ENCODE measurements at places on chromosomes 4 and X.

GRCh38 chr4:92524131-92524530 lies 220.4 kb downstream of the GRID2 start:
- no peak for DNase-seq

DNA sequence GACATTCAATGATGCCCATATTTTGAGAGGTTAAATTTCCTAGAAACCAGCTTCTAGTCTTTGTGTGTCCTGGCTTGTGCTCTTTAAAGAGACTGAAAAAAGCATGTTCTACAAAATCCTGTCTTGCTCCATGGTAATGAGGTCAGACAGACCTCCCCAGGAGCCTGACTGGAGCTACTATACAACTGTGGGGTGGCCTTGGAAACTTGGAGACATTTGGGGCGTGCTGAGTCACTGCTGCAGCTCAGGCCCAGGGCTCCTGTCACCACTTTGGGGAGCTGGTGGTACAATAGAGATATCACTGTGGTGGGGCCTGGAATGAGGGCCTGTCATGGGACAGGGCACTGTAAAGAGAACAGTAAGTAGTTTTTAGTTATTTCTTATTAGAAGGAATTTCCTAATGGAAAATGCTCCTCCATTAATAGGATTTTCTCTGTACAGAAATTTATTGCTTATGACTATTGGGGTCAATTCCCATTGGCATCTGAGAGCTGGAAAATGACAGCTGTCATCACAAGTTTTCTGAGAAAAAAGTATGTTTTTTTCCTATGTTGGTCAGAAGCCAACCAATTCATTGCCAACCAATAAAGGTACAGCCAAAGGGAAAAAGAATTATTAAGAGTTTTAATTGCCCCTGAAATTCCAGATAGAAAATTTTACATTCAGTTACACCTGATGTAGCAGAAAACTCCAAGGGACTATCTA lies 207.4 kb upstream of the JADE1 start:
- no peak for DNase-seq

GRCh38 chrX:68686097-68686977 lies 38.9 kb downstream of the STARD8 start:
- peak; percentile 5 for DNase-seq

- DNase-seq, result no peak
Measured at GRCh38 chr4:114780205-114780604, 181.6 kb downstream of the UGT8 start.

DNA sequence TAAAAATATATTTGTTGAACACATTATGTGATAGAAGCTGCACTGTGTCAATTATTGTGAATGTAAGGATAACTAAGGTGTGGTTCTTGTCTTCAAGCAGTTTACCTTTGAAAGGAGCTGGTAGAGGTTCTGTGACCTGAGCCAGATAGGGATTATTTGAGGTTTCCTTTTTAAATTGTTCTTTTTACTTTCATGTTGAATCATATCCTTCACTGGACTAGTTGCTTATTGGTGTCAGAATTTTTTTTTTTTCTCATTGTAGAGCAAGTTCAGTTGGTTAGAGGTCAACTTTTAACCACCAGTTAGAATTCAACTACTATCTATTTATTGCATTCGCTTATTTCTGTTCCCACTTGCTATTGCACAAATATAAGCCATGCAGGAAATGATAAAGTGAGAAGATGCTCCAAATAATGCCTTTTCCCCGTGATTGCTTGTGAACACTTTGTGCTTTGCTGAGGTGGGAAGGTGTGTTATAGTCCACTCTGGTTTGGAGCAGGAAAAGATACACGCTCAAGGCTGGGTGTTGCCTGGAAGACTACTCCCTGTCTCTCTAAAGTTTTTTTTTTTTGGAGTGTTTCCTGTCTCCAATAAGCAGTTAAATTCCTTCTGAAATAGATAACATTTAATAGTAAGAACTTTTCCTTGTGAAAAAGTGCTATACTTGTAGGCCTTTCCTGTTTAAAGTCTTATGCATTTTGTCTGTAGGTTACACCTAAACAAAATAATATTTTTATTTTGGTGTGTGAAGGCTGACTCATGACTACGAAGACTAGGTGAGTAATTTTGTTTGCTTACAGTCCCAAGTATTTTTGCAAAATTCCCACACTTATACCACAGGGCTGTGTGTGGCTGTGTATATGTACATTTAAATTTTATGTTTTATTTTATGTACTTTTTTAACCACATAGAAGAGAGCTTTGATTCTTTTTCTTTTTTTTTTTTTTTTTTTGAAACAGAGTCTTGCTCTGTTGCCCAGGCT lies 83.8 kb upstream of the LCORL start:
- no peak for DNase-seq

DNA sequence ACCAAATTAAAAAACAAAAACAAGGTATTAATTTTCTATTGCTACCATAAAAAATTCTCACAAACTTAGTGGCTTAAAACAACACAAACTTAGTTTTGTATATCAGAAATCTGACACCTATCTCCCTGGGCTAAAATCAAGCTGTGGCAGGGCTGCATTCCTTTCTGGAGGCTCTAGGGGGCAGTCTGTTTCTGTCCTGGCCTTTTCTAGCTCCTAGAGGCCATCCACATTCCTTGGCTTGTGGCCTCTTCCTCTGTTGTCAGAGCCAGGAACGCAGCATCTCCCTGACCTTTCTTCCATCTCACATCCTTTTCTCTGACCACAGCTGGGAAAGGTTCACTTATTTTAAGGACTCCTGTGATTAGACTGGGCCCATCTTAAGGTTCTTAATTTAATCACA lies 38.9 kb upstream of the TLR2 start:
- DNase-seq, result no peak

GRCh38 chr4:152176627-152177214 lies 359.2 kb downstream of the FBXW7 start:
- no peak for DNase-seq

DNA sequence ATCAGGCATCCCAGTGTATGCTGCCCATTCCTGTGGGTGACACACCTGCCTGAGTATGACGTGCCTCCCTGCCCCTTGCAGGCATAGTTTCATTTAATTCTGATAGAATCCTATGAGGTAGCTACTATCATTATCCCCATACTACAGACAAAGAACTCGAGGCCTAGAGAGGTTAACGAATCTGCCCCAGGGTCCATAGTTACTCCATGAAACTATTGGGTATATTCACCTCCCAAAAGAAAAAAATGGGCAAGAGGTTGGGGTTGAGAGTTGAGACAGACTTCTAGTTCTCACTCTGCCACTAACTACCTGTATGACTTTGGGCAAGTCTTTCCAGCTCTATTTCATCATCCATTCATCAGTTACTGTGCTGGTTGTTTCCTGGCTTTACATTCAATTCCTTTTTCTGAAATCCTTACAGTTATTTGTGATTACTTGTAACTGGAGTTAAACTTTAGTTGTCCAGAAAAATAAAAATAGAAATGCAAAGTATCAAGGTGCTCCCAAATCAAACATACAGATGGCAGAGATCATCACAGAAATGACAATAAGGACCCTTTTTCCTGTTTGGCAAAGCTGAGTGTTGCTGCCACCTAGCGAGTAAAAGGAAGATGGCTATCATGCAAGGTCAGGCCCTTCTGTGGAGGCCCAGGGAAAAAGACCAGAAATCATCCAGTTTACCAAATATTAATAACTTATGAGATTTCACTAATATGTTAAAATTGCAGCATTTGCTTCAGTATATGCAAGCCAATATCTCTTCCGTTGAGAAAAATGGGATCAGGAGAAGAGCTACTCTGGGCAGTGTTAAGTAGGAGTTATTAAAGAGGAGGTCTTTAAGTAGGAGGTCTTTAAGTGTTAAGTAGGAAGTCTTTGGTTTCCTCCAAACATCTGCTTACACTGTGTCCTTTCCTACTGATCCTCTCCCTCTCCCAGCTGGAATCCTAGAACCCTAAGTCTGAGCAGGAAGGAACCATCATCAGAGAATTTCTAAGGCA lies 17.1 kb upstream of the MAP7D3 start:
- no peak for DNase-seq

GRCh38 chr4:156983366-156983765 lies 11.8 kb upstream of the PDGFC start:
- no peak for DNase-seq

- no peak for DNase-seq
Measured at GRCh38 chr4:168766604-168767316, 243.3 kb downstream of the CBR4 start.

GRCh38 chr4:68736813-68737212 lies 66.4 kb upstream of the UGT2B15 start:
- DNase-seq, result no peak

DNA sequence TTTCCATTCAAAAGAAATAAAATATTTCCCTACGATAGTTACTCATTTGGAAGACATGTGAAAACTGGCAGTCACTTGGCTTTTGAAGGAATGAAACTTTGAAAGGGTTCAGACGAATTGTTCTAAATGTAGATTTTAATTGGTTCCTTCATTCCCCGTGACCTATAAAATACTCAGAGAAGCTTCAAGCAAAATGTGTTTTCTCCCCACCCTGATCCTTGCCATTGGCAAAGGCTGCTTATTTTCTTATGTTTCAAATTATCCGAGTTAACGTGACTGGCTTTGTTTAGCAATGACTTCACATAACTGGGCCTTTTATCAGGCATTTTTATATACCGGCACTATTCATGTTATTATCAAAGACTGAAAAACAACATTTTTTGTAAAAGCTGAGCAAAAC lies 204.1 kb upstream of the NEIL3 start:
- no peak for DNase-seq

GRCh38 chr4:156957556-156957955 lies 14.0 kb downstream of the PDGFC start:
- no peak for DNase-seq

GRCh38 chr4:171024720-171025303 lies 788.4 kb upstream of the GALNTL6 start:
- no peak for DNase-seq

DNA sequence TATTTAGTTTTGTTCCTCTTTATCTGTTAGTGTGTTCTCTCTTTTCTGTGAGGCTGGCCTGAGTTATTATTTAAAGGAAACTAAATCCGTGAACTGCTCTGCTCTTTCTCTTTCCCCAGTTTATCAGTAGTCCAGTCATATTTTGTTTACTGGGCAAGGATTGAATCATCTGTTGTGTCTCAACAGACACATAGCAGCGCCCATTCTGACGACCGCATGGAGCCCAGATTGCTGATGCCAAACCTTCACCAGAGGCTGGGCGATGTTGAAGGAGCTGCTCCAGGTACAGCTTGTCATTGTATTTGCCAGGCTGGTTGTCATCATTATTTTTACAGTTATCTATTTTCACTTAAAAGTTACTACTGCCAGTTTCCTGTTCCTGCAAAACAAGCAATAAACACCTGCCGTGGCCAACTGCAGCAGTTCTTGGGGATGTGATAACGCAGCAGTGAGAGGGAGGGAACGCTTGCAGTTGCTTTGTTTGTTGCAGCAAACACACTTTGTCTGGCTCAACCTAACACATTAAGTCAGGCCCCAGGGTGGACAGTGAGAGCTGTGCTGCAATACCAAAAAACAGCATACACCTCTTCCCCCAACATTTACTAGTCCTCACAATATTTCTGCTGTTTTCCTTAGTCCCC lies 10.1 kb downstream of the REELD1 start:
- no peak for DNase-seq

DNA sequence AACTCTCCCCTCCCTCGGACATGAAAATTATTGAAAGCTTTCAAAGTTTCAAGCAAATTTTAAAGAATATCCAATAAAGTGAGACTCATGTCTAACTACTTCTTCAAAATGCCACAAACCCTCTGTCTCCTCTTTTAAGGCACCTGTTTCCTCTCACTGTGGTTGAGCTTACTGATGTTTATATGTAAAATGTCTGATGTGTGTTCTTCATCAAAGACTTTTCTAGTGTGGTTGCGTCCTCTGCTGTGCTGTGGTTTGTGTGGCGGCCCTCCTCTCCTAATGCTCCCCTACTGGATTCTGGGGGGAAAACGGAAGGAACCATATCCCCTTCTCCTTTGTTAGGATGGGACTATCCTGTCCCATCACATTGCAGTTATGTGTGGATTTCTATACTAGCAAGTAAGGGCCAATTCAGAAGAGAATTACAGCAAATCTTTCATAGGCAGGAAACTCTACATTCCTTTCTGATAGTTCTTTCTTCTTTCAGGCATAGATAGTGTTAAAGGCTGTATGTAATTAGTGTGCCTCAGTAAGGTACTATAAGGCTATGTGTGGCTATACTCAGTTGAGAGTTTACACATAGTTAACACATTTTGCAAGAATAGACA lies 221.0 kb upstream of the GPRIN3 start:
- no peak for DNase-seq

DNA sequence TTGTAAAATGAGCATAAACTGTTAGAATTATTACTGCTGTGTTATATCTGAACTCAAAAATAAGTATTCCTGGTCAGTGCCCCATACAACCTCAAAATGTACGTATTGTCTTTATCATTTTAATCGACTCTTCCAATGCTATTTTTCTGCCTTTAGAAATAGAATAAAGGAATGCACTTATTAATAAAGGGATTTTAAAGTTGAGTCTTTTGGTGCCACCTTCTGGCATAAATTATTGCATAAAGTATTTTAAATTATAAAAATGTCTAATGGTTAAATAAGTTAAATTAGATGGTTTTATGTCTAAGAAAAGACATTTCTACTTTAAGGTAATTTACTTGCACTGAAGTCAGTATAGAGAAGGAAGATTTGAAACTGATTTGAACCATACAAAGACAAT lies 424.0 kb upstream of the NDST4 start:
- no peak for DNase-seq

DNA sequence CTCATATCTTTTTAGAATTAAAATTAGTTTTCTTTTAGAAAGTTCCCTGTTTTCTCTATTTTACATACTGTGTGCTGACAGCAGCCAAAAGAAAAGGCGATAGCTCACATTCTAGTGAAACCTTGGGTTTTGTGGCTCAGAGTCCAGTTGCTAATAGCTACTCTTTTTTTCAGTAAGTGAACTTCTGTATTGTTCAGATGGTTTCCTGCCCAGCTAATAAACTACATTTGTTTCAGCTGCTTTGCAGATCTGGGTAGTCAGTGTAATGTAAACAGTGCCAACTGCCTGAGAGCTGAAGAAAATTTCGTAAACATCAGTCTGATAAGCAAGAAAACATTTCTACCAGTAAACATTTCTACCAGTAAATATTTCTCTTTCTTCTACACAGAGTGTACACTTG lies 370.2 kb downstream of the GRIA2 start:
- DNase-seq, result no peak

GRCh38 chrX:154718616-154719015 lies 32.3 kb downstream of the GAB3 start:
- DNase-seq, result no peak

DNA sequence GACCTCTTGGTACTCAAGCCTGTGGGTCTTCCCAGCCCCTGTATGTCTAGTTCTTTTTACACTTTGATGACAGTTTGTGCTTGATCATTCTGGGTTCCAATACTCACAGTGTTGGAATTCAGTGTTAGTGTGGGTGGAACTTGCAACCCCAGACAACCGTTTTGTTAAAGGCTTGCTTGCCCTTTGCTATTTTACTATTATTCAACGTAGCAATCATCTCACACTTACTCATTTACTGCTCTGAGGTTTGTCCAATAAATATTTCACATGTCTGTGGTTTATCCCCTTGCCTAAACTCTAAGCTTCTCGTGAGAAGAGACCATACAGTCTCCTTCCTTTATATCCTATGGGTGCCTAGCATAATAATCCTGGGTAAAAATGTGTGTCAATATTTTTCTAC lies 15.3 kb downstream of the CCNG2 start:
- peak; percentile 91 for DNase-seq
